ENCODE measurements at places on chromosomes 16 and 17.

GRCh38 chr17:80852476-80853015, 139.1 kb upstream of the CHMP6 start:
- no peaks in the 10 kb centered on the region for H3K27me3 ChIP-seq
- H3K36me3 ChIP-seq: peaks cover 29% of the 10 kb centered on the region
- DNase-seq: no peak
- H3K4me3 ChIP-seq: no peak overlapping the region

DNA sequence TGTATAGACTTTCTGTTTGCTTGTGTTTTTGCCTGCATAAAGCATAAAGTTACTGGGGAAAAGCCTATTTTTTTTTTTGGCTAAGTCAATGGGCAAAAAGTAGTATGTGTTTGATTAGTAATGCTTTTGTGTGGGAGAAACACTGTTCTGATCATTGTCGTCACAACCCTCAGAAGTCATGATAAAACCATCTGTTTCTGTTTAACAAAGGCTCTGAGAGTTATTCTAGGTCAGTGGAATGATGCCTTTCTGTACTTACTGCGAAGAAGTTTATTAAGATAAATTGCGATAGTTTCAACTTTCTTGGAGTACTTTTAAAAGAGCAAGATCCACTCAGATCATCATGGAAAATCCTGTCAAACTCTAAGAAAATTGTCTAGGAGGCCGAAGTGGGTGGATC, 80.9 kb downstream of the PRKCA start:
- no peaks in the 10 kb centered on the region for H3K27me3 ChIP-seq
- no peak overlapping the region for H3K27ac ChIP-seq
- no peak overlapping the region for H3K4me3 ChIP-seq
- DNase-seq: no peak
- H3K4me1 ChIP-seq: no peaks in the 10 kb centered on the region

DNA sequence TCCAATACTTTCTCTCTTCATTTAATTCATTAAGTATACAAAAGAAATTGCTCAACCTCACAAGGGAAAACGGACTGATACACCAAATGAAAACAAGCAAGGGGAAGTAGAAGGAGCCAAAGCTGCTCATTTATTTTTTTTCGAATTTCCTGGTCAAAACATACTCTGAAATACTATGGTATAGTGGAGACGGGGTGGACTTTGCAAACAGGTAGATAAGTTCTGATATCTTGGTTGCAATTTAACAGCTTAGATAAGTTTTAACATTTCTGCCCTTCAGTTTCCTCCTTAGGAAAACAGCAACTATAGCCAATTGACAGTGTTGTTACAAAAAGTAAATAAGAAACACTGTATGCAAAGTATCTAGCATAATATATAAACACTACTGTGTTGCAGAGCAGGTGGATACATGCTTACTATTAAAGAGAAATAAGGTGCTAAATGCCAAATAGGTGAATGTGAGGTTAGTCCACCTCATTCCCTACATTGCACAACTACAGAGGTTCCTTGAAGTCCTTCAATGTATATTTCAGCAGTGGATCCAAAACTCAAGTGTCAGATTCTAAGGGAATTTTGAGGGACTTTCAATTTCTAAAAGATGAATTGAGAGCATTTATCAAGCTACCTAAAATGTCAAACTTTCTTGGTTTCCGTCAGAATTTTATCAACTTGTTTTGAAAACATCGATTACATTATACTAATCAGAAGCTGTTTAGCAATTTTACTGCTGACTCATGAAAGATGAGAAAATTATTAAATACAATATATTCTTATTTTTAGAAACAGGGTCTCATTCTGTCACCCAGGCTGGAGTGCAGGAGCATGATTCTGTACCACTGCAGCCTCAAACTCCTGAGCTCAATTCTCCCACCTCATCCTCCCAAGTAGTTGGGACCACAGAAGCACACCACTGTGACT, 11.0 kb downstream of the CCDC47 start:
- no peaks in the 10 kb centered on the region for H3K27me3 ChIP-seq
- H3K27ac ChIP-seq: peak overlapping the region; percentile 9
- no peak for DNase-seq
- peaks cover 77% of the 10 kb centered on the region for H3K36me3 ChIP-seq
- H3K4me3 ChIP-seq: no peak overlapping the region

DNA sequence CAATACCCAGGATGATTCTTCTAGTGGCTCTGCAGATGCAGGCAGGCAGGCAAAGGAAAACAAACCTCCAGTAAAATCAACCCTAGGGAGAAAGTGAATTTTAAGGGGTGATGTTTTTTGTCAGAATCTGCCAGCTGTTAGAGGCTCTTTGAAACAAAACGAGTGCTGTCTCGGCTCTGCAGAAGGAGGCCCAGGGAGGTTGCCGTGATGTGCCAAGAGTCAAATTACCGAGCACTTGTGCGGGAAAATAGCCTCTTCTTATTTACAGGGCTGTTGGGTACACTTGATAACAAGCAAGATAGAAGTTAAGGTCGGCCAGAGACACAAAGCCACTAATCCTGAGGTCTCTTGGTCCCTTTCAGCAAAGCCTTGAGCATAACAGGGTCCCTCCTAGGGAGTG, 68.9 kb upstream of the EEF2KMT start:
- no peak overlapping the region for H3K4me3 ChIP-seq
- DNase-seq: no peak
- no peaks in the 10 kb centered on the region for H3K36me3 ChIP-seq
- H3K4me1 ChIP-seq: no peaks in the 10 kb centered on the region

DNA sequence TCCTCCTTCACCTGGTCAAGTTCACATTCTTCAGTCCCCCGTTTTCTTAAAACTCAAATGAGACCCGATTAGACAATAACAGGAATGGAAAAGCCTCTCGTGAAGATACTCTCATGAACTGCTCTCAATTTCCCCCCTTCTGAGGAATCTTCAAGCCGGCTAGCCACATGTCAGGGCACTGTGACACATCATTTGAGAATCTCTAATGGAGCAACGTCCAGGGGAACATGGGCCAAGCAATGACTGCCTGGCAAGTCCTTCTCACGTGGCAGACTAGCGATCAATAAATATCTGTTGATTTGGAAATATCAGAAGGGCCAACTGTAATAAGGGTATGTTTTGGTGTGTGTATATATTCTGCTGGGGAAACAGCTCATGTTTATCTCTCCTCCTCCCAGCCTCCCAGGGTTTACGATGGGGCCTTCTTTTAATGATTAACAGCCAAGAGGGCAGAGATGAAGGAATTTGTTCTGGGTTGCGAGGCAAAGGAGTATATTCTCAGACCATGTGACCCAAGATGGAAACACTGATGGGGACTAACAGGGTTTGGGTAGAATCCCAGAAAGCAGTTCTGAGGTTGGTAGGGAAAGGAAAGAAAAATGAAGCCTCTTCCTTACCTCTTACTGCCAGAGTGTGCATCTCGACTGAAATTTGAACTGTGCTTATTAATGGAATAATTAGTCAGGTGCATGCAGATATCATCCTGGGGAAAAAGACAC, 21.4 kb downstream of the TTLL6 start:
- H3K27ac ChIP-seq: no peak overlapping the region
- no peak overlapping the region for H3K4me3 ChIP-seq
- DNase-seq: no peak
- no peaks in the 10 kb centered on the region for H3K27me3 ChIP-seq
- peaks cover 13% of the 10 kb centered on the region for H3K4me1 ChIP-seq

GRCh38 chr16:21653571-21653970, 1.2 kb upstream of the IGSF6 start:
- no peaks in the 10 kb centered on the region for H3K27me3 ChIP-seq
- H3K4me1 ChIP-seq: peaks cover 33% of the 10 kb centered on the region
- no peak for DNase-seq
- no peak overlapping the region for H3K4me3 ChIP-seq
- peaks cover 19% of the 10 kb centered on the region for H3K36me3 ChIP-seq
- peak overlapping the region; percentile 9 for H3K27ac ChIP-seq

GRCh38 chr17:32536736-32537643, 50.2 kb downstream of the CDK5R1 start:
- H3K4me3 ChIP-seq: no peak overlapping the region
- H3K4me1 ChIP-seq: no peaks in the 10 kb centered on the region
- no peaks in the 10 kb centered on the region for H3K27me3 ChIP-seq
- no peak overlapping the region for H3K27ac ChIP-seq
- no peak for DNase-seq

- no peaks in the 10 kb centered on the region for H3K27me3 ChIP-seq
- DNase-seq: no peak
- H3K36me3 ChIP-seq: no peaks in the 10 kb centered on the region
- no peak overlapping the region for H3K4me3 ChIP-seq
- no peak overlapping the region for H3K27ac ChIP-seq
These were observed 30.1 kb upstream of the SNN start for GRCh38 chr16:11638140-11638539.
